ENCODE measurements at places on chromosomes 2 and 18. TPM values are rescaled to one million over a fixed set of nuclear protein-coding genes. Genes with fewer than 3 reads are reported as not detected.

The CD8B gene
- 0.33 TPM for total RNA-seq

The APOB gene
- 20.1 TPM for total RNA-seq

The KLHL41 gene
- 44.0 TPM for total RNA-seq

The CARF gene
- total RNA-seq, result 11.2 TPM

The DNAH7 gene
- total RNA-seq, result 0.52 TPM

The G6PC2 gene
- not detected for total RNA-seq

The DPY30 gene
- total RNA-seq, result 49.8 TPM

The SIX3 gene
- total RNA-seq, result not detected

The SLC25A12 gene
- 106 TPM for total RNA-seq

The CRACDL gene
- total RNA-seq, result 5.3 TPM

The HOXD9 gene
- total RNA-seq, result not detected

The HJURP gene
- 0.16 TPM for total RNA-seq

The SPHKAP gene
- total RNA-seq, result 75.5 TPM

The TMEM247 gene
- total RNA-seq, result not detected

The ABCB11 gene
- 0.33 TPM for total RNA-seq

The TRIM43B gene
- total RNA-seq, result not detected

The SCN7A gene
- total RNA-seq, result 6.2 TPM

The IL36B gene
- not detected for total RNA-seq

Data from right atrium auricular region (tissue), 2 donors.